ENCODE measurements at places on chromosomes 3 and 15.

DNA sequence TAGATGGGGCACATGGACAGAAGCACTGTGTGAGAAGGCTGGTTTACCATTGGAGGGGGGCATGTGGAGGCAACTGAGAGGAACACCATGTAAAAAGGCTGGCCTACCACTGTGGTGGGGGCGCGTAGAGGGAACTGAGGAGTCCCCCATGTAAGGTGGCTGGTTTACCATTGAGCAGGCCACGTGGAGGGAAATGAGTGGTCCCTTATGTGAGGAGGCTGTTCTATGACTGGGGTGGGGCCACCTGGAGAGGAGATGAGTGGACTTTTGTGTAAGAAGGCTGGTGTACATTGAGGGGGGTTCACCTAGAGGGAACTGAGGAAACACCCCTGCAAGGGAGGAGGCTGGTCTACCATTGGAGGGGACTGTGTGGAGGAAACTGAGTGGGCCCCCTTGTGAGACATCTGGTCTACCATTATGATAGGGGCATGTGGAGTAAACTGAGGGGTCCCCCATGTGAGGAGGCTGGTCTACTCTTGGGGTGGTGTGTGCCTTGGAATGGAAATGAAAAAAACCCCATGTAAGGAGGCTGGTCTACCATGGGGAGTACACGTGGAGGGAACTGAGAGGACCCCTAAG is 156.9 kb downstream of the FBLN2 start:
- no peak for DNase-seq

GRCh38 chr15:56775641-56776040 is 42.3 kb upstream of the ZNF280D start:
- DNase-seq, result no peak

DNA sequence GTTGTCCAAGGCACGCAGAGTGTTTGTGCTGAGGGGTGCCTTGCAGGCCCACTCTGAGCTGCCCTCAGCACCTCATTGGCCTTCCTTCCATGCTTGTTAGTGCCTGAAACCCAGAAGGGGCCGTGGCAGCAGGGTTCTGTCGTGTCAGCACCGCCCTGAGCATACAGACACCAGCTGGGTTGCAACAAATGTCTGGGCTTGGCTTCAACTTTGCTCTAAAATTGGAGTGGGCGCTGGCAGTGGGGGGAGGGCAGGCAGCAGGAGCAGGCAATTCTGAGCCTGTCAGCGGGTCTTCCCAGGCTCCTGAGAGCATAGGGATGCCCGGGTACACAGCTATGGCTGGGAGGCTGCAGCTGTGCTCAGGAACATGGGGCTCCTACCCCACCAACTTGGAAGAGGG is 464.3 kb downstream of the EPHA3 start:
- no peak for DNase-seq

DNA sequence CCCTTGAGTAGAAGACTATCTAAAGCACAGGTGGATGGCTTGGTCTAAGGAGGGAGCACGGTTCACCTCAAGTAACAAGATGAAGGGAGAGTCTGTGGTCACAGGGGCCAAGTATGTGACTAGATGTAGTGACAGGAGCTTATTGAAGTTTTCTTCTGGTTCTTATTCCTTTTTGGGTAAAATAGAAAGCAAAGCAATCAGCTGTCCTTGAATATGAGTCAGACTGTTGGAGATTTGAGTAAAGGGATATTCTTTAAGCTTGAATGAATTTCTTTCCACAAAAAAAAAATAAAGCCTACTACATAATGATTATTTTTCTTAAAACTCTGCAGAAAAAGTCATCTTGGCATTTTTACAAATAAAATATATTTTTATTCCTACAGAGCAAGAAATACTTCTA is 1.5 kb upstream of the CNTN6 start:
- DNase-seq, result no peak

GRCh38 chr15:33292717-33293307 is 18.0 kb upstream of the RYR3 start:
- DNase-seq, result no peak

DNA sequence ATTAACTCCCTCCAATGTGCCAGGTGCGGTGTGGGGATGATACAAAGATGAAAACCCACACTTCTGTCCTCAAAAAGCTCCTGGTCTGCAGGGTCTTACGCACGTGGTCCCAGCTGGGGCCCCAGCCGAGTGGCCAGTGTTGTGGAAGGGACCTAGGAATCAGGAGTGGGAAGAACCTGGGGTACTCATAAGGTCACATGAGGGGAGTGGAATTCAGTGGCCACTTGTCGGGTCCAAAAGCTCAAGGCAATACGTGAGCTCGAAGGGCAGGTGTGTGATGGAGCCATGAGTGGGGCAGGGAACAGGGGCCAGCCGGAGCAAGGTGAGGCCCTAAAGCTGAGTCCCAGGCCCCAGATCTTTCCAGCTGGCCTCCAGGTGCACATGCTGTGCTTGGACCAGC is 260.0 kb upstream of the LYSMD4 start:
- DNase-seq, result no peak
